CD4-positive, alpha-beta T cell (primary cell): ENCODE measurements at places on chromosomes 13 and 19. TPM values are rescaled to one million over a fixed set of nuclear protein-coding genes. Genes with fewer than 3 reads are reported as not detected.

GRCh38 chr13:20425819-20426219 is 99.8 kb downstream of the CRYL1 start:
- DNase-seq = no peak

GRCh38 chr19:54247106-54247930 is 4.7 kb upstream of the LILRA6 start:
- no peak for DNase-seq

DNA sequence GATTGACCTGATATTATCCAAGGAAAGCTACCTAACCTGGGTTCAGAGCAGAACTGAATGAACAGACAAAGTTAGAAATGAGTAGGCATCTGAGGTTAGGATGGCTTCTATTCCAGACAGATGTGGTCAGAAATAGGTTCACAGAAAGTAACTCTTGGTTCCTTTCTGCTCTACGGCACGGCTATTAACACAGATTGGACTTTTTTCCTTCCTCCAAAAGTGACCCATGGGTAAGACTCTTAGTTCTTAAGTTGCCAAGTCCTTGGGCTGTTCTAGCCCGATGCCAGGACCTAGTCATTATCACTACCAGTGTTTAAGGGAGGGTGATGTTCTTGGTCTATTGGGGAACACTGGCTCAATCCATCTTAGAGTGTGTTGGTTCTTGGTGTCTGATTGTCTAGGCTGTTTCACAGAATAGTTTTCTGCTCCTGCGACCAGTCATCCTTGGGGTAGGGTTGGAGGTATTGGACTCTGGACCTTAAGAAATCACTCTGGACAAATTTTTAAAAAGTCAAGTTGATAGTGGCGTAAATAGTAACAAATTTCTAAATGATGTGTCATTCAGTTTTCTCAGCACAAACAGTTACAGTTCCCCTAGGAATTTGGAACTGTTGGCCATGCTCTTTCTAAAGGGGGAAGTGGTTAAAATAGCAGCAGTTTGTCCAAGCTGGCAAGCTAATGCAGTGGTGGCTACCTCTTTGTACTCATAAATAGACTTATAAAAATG is 60.1 kb upstream of the MYCBP2 start:
- DNase-seq = no peak

DNA sequence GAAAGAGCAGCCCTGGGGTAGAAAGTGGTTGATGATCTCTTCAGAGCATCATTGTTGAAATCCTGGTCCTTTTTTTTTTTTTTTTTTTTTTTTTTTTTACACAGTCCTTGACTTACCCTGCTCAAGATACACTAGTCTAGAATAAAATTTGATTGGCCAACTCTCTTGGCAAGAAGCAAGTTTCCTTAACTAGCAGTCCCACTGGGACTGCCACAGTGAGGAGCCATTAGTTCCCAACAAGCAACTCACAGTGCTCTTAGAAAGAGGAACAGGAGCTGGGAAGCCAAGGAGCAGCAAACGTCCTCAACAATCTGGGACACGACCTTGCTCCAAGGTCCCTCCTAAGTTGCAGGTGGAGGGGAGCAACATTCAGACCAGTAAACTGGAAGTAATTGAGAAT is 47.9 kb upstream of the INTS6 start:
- DNase-seq = no peak

GRCh38 chr13:35747594-35747993 is 271.1 kb upstream of the MAB21L1 start:
- DNase-seq = no peak

DNA sequence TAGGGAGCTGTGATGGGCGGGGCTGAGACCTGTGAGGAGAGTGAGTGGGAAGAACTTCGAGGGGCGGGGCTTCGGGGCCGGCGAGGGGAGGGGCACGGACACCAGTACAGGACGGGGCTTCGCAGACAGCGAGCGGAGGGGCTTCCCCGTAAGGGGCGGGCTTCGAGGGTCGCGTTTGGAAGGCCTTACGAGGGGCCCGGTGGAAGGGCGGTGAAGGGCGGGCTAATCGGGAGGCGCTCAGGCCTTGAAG is 4.1 kb upstream of the EMP3 start:
- peak; percentile 92 for DNase-seq

- no peak for DNase-seq
These were observed 1.2 kb upstream of the TMEM86B start for GRCh38 chr19:55229789-55230182.

GRCh38 chr13:30712536-30713532 is 22.5 kb upstream of the ALOX5AP start:
- DNase-seq = no peak

The NBEA gene
- 3.5 TPM for total RNA-seq

The ZNF835 gene
- 0.82 TPM for total RNA-seq

The GIPC3 gene
- total RNA-seq = 1.1 TPM

The CGB8 gene
- not detected for total RNA-seq

The F10 gene
- total RNA-seq = not detected

The SHD gene
- total RNA-seq = 0.64 TPM

The NOSIP gene
- total RNA-seq = 203 TPM

The GRK1 gene
- not detected for total RNA-seq
